ENCODE measurements at places on chromosomes 3 and 15.

GRCh38 chr3:29338377-29338776 lies 57.5 kb downstream of the RBMS3 start:
- no peak for DNase-seq

GRCh38 chr3:126321490-126321889 lies 35.7 kb downstream of the KLF15 start:
- no peak for DNase-seq

DNA sequence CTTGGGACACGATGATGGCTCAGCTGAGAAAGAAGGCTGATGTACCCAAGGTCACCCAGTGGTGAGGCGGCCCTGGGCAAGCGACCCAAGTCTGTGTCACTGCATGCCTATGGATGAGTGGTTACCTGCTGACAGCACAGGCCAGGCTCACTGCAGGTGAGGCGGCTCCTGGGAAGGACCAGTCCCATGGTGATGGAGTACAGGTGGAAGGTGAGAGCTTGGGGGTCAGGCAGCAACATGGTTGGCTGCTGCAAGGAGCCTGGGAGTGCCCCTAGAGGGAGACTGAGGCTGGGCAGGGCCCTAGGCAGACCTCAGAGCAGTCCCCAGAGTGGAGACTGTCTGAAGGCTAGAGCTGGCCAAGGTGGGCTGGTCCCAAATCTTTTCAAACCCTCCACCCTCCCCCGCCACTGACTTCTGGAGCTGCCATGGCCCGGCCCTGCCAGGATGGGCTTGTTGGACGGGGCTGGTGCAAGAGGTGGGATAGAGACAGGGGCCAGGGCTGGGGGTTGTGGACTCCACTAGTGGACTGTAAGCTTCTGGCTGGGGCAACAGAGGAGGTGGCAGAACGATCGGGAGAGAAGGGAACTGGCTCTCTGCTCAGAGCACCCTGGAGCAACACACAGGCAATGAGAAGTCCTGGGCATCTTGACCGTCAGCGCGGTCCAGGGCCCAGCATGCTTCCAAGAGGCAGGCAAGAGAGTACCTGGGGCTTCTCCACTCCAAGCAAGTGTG lies 72.5 kb upstream of the SLC6A11 start:
- no peak for DNase-seq

GRCh38 chr3:45942051-45942825 lies 1.0 kb upstream of the CXCR6 start:
- no peak for DNase-seq

DNA sequence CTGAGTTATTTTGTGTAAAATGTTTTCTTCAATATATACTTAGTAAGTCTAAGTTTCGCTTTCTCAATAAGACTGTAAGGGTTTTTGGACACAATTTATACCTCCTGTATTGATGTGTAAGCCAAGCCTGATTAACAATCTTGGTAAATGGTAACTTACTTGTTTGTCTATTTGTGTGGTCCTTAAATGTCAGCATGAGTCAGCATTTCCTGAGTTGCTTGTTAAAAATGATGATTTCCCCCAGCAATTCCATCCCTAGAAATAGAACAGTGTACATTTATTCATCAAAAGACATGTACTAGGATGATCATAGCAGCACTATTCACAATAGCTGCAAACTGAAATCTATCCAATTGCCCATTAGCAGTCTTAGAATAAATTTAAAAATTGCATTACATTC lies 53.4 kb upstream of the LRIG1 start:
- no peak for DNase-seq

All from CD4-positive, alpha-beta T cell treated with Interleukin-6 at 100 ng/mL for 8 hours (primary cell).